ENCODE measurements at places on chromosomes 3 and 15.
A peak's percentile ranks its signal among the peaks of the same experiment; 100 is the strongest.

DNA sequence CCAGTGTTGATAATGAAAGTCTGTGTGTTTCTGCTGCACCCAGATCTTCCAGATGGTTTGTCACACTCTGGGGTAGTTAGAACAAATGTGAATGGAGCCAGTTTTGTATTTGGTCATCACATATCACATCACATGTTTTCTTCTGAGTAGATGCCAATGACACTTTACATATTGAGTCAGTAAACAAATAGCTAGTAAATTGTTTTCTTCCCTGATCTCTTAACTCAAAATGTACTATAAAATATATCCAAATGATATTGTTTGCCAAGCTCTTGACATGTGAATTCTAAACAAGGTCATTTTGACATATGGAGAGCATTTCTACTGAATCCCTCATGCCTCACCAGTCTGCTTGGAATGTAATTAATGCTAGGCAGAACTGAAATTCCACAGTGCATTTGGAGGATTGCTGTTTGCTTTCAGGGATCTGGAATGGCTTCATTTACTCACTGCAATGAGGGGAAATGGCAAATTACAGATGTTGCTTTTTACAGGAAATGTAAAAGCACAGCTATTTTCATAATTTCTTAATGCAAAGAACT is 45.0 kb downstream of the PDHB start:
- no peak for DNase-seq

DNA sequence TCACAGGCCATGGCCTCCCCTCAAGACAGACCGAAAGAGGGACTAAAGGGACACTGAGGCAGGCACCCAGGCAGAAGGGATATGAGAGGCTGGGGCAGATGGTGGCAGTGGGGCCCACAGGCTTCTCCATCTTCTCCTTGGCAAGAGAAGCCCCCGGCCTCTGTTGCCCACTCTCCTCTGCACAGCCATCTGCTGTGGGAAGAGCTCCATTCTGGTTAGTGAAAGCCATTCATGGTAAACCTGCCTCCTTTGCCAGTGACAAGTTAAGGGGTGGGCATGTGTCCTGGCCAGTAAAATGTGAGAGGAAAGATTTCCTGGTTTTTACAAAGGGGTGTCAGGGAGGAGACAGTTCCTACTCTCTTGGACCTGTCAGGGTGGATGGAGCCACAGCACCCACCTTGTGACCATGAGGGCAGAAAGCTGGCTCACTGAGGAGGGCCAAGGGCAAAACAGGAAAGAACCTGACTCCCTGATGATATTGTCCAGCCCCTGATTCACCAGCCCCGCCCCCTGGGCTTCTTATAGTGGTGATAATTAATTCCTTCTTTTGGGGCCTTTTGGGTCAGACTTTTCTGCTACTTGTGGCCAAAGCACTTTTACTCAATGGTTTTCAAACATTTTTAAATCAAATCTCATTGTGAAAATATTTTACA is 130.4 kb upstream of the SMAD3 start:
- DNase-seq = no peak

- no peak for DNase-seq
These were observed 160.2 kb downstream of the GHSR start for GRCh38 chr3:172287937-172288477.

DNA sequence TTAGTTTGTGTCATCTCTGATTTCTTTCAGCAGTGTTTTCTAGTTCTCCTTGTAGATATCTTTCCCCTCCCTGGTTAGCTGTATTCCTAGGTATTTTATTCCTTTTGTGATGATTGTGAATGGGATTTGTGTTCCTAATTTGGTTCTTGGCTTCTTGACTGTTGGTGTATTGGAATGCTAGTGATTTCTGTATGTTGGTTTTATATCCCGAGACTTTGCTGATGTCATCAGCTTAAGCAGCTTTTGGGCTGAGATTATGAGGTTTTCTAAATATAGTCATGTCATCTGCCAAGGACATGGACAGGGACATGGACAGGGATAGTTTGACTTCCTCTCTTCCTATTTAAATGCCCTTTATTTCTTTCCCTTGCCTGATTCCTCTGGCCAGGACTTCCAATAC is 35.8 kb downstream of the MYO9A start:
- no peak for DNase-seq

- DNase-seq = no peak
These were observed 8.3 kb upstream of the ANKUB1 start for GRCh38 chr3:149800693-149801092.

DNA sequence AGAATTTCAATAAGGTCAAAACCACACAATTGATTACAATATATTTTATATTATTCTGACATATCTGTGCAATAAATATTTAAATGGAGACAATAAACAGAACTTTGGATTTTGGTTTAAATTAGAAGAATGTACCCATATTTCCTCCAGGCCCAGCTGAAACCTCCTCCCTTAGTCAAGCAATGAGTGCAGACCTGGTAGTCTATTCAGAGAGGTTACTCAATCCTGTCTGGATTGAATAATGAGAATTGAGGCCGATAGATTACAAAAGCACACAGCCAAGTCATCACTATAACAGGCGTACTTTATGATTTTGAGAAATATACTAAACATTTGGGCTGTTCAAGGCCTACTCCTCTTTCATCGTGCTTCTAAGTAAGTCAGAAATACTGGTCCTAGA is 114.5 kb upstream of the STRIT1 start:
- no peak for DNase-seq

GRCh38 chr3:141336672-141337522 is 31.4 kb upstream of the ZBTB38 start:
- no peak for DNase-seq

DNA sequence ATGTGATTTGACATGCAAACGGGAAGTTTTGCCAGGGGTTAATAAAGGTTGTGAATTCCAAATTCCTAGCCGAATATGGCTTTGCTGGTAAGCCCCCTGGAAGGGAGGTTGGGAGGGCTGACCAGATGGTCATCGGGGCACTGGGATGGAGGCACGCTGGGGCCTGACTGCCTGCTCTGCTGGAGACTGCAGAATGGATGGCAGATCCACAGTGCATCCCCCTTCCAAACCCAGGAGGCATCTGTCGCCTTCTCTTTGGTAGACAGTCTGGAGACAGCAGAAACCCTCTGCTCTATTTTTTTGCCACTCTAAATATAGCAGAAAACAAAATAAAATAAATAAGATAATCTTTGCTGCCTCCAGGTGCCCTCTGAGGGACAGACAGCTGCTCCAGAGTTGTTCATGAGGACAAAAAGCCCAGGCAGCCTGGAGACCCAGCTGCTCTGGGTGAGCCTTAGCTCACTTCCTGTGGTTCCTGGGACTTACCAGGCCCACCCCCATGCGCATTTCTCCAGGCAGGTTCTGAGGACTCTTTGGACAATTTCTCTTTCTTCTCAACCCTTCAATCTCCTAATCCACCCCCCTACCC is 6.1 kb upstream of the SPTBN5 start:
- no peak for DNase-seq

DNA sequence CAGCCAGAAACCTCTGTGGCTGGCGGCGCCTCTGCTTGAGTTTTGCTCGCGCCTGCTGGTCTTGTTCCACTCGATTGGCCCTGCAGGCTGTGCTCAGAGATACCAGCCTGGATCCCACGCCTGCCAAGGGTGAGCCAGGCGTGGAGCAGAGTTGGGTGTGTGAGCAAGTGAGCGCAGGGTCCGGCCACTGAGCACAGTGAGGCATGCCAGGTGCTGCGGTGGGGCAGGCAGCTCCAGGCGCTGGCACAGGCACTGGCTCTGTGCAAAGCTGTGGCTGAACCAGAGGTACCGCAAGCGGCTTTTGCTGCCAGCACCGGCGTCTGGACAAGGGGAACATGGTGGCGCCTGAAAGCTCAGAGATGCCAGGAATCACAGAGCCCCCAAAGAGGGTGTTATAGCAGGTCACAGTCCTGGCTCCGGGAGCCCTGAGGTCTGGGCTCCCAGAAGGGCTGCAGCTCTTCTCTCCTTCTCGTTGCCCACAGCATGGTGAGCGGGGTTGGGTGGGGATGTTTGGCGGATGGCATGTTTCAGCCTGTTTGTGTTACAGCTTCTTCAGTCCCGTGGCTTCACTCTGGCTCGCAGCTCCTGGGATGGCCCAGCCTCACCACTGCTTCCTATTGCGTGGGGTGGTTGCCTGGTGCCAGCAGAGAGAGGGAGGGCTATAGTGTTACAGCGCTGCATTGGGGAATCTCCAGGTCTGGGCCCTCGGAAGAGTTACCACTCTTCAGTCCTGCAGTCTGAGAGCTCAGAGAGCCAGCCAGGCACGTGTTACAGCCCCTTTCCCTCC is 73.9 kb downstream of the NR1D2 start:
- no peak for DNase-seq

- no peak for DNase-seq
These were observed 20.7 kb downstream of the CHL1 start for GRCh38 chr3:217099-217813.

DNA sequence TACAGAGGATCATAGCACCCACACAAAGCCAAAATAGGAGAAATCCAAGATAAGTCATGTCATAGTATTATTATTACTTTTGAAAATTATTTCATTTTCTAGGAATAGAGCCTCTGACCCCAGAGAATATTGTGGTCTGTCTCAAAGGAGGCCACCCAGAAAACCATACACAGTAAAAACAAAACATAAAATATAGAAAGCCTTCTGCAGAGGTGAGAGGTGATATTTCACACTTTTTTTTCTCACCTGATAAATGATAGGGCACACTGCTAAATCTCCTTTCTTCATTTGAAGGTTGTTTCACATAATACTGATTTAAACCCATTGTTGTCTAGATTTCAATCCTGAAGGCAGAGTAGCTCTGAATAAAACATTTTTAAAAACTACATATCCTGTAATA is 7.0 kb upstream of the CMC1 start:
- no peak for DNase-seq

DNA sequence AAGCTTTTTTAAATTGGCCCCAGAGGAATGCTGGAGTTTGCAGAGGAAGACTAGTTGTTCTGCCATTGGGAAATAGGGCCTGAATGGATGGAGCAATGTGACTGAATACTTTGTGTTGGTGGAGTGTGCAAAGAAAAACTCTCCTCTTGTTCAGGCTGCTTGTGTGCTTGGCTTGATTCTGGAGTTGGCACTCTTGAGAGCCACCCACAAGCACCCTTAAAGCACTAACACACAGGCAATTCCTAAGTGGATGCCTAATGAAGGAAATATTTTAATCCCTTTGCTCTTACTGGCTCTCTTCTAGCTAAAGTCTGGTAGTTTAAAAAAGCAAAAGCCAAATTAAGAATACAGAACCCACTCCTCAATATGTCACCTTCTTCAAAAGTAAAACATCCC is 304.4 kb upstream of the C2CD4B start:
- DNase-seq = no peak

- peak; percentile 51 for DNase-seq
These were observed at the start of gene B3GNT5 for GRCh38 chr3:183252973-183253527. Gene B3GNT5, plus strand, starts transcription at chr3:183253253. Its CDS starts 16,546 bp downstream, at chr3:183269799.

GRCh38 chr15:27743638-27744037 is 355.5 kb downstream of the OCA2 start:
- no peak for DNase-seq

GRCh38 chr3:194111336-194111735 is 24.6 kb upstream of the HES1 start:
- DNase-seq = no peak

DNA sequence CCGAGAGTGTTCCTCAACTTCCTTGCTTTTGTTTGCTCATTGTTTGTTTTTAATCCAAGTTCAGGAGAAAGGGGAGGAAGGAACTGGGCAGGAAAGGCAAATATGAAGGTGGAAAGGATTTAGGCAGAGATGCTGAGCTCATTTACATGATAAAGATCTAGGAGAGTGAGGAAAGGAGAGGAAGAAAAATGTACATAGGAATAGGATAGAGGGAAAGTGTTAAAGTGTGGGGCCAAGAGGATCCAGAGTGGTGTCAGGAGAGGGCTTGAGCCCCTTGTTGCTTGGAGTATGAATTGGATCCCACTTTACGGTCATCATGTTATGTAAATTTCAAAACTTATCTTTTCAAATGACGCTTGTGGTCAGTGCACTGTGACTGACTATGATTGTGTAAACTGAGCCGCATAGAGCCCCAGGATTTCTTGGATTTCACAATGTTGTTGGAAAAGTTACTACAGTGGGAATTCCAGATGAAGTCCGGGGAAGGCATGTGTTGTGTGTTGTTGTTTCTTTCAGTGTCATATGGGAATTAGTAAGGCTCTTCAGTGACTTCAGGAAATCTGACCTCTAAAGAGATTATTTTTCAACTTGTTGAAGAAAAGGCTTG is 15.0 kb upstream of the PLD1 start:
- no peak for DNase-seq

DNA sequence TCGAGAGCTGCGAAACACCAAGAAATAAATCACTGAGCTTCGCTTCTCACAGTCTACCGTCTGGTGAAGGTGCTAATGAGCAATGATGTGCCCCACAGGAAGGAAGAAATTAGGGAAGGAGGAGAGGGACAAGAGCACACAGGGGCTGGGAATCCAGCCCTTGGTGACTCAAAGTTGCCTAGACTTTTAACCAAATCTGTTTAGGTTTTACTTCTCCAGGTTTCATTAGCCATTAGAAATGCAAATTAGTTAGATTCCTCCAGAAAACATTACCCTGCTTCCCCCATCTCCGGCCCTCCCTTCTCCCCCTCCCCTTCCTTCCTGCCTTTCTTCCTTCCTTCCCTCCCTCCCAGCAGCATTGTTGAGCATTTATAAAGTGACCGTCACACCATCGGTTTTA is 59.3 kb upstream of the UBE2E1 start:
- no peak for DNase-seq

- no peak for DNase-seq
These were observed 760.4 kb downstream of the ZPLD1 start for GRCh38 chr3:103195216-103195615.

DNA sequence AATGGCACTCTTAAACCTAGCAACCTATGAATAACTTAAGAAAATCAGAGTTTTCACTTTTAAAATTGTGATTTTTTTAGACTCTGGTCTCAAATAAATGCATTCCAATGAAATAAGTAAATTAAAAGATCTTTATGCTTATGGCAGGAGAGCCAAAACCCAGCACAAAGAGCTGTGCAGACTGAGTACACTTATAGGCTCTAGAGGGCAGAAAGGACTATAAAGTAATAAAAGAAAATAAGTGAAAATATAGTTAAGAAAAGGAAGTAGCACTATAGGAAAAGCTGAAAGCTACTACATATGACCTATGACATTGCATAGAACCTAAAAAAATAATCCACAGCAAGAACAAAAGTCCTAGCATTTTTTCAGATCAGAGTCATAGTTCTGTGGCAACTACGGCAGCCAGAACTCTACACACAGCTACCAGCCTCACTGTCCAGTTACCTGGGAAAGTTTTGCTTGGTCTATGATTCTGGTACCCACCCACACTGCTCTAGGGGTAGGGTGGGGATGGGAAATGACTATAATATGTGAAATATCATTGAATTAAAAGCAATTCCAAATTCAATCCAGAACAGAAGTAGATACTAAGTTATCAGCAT is 30.5 kb downstream of the CLASP2 start:
- no peak for DNase-seq

GRCh38 chr3:106423321-106424225 is 554.8 kb upstream of the CBLB start:
- no peak for DNase-seq

- no peak for DNase-seq
These were observed 1038.6 kb downstream of the TUSC7 start for GRCh38 chr3:117748131-117748530.

GRCh38 chr3:111720681-111721380 is 125.7 kb upstream of the ZBED2 start:
- DNase-seq = no peak

GRCh38 chr15:68054628-68055223 is 611 bp downstream of the PIAS1 start:
- peak; percentile 90 for DNase-seq
